A673 (cell line): ENCODE measurements at places on chromosomes 3 and 15.
A peak's percentile ranks its signal among the peaks of the same experiment; 100 is the strongest.

DNA sequence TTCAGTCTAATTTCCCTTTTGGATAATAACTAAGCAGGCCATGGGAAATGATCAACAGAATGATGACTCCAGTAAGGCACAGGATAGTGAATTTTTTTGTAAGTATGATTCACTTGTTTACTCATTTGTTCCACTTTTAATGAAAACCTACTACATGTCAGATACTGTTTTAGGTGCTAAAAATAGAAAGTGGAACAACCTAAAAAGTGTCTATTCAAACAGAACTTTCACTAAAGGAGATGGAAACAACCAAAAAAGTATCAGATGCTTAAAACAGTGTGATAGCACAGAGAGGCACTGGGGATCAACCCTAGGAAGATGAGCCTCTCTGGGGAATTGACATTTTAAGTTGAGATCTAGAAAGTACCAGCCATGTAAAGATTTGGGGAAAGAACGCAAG is 11.1 kb downstream of the RYK start:
- DNase-seq: no peak

DNA sequence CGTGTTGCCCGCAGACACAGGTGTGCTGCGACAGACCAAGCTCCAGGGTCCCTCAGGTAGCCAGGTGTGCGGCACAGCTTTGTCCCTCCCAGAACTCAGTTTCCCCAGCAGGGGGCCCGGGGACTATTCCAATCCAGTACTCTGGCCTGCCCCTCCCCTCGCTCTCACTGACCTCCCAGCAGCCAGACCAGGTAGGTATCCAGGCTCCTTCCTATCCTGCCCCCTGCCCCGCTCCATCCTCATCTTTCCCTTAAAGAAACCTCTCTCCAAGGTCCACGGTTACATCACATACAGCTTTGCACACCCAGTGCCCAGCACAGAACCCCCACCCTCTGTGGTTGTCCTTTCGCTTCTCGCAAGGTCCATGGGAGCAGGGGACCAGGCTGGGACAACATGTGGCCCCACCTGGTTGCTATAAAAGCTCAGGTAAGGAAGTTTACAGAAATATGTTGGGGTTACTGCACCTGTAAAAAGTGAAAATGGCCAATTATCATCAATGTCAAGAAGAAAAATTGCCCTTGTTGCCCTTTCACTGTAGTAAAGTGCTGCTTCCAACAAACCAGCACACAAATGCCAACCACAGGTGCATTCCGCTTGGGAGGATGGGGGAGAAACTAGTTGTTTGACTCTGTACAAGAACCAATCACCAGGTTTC is 7.3 kb upstream of the CYP11A1 start:
- no peak for DNase-seq

- peak; percentile 81 for DNase-seq
Measured at GRCh38 chr3:11335056-11335608, 62.9 kb downstream of the ATG7 start.

- no peak for DNase-seq
Measured at GRCh38 chr3:31952205-31952604, 28.9 kb downstream of the OSBPL10 start.

DNA sequence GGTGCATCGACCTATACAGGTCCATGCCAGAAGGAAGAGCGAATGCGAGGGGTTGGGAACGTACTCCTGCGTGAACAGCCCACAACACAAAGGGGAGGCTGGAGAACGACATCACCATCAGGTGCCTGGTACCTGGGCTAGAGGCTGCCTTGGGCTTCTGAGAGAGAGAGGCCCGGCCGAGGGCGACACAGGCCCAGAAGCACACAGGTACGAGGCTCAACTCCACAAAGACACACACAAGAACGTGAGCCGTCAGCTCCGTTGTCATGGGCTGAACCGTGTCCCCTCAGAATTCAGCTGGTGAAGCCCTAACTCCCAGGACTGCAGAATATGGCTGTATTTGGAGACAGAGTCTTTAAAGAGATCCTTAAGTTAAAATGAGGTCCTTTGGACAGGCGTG is 134.3 kb downstream of the ATP10A start:
- no peak for DNase-seq

DNA sequence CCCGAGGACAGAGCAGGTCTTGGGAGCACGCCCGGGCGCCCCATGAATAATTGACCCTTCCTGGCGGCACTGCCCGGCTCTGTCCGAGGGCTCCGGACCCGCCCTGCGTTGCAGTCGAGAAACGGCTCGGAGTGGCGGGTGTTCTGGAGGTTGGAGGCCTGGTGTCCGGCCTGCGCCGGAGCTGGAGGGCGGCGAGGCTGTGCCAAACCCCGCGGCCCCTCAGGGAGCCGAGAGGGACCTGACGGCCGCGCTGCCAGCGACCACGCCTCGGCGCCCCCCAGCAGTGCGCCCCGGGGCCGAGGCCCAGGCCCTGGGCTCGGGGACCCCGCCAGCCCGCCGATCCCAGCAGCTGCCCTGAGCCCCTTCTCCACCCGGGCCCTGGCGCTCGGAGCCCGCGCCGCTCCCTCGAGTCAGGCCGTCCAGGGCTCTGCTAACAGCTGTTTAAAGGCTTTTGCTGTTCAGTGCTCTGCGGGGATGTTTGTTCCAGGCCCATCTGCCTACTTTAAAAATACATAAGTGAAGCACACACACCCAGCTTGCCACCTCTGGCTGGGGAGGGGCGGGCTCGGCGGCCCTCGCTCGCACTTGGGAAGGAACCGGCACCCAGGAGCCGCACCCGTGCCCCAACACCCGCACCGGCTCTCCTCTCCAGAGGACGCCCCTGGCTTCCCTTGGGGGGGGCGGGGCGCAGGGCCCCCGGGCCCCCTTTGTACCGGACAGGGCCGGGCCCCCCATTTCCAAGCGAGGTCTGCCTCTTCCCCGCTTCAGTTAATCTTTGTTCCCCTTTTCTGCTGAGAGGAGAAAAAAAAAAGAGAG is 730 bp upstream of the ZNF710 start:
- DNase-seq: peak; percentile 46

DNA sequence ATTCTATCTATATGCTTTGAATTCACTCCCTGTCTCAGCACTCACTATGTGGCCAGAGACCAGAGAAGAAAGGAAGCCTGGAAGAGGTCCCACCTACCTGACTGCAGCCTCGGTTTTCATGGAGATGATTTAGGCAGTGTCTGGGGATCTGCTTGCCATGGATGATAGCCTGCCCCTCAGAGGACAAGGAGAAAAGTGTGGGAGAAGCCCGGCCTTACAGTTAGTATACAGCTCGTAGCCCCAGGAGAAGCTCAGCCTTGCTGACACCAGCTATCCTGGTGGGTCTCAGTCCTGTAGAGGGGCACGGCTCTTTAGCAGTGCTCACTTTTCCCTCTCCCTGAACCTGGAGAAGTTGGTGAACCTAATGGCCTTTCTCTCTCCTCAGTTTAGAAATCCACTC is 25.9 kb upstream of the RTP4 start:
- DNase-seq: no peak

DNA sequence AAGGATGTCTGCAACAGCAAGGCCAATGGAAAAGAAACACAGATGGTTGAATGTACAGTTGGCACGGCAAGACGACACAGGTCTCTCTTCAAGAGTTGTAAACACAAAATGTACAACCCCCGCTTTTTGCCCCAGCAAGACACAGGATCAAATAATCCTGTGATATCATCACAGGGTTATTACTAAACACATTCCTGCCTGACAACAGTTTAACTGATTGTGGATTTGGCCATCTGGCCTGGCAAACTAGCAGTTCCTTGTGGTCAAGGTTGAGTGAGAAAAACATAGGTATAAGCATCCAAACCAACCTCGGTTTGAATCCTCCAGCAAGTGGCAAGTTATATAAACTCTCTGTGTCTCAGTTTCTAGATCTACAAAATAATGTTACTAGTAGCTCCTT is 23.4 kb downstream of the PARP16 start:
- no peak for DNase-seq

GRCh38 chr3:124995460-124995994 is 60.3 kb downstream of the HEG1 start:
- peak; percentile 67 for DNase-seq
